Suppressor macrophage treated with lipopolysaccharide for 1 hour (primary cell): ENCODE measurements at places on chromosomes 2 and 18.

DNA sequence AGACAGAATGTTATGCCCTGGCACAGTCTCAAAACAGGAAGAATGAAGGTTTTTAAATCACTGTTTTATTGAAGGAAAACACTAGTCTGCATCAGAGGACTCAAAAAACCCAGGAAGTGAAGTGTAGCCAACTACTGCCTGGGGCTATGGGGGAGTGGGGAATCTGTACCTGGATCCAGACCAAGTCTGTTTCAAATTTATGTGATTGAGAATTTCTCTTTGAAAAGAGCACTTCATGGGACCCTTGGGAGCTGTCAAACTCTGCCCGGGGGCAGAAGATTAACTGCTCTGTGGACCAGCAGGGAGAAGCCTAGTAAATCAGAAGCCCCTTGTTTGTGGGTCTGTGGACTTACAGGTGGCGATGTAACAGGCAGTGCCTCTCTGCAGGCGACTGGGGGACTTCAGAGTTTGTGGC is 45.3 kb upstream of the TANC1 start:
- no peak for DNase-seq

DNA sequence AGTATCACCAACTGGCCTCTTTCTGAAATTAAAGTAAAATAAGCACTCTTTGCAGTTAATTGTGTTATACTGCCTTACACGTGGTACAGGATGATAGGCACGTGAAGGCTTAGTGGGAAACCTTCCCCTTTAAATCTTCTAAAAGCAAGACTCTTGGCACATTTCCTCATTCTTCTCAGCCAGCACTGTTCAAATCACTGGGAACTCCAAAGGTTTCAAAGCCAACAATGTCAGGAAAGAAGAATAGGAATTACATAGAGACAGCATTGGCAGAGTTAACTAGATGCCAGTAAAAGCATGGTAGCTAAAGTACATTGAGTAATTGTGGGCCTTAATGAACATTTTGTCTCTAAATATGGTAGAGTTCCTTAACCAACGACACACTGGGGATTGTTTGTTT is 96.4 kb downstream of the DTNA start:
- DNase-seq: no peak

DNA sequence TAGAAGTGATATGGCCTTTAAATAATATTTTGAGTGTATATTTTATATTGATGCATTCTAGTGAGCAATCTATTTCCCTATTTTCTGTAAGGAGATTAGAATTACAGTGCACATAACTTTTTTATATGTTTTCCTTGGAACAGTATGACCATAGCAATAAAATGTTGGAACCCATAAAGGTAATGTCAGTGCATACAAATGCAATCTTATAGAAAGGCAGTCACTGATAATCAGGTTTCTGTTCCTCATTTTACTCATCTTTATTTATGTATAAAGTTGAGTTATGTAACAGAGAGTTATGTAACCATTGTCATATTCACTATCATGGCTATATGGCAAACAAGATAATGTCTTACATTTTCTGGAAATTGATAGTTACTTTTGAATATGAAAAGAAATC is 179.9 kb upstream of the NETO1 start:
- no peak for DNase-seq

DNA sequence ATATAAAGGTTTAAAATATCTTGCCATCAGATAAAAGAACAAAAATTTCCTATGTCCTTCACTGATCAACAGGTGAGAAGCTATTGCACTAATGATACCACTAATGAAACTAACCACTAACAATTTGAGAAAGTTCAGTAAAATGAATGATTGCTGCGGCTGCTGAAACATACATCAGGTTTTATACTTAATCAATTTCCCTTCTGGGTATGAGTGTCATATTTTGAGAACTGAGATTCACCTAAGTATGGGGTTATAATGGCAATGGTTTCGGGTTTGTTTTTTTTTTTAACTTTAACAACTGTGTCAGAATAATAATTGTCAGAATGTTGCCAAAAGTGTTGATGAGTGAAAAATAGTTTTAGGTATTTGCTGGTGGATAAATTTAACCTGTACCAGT is 151.3 kb upstream of the SLC39A10 start:
- no peak for DNase-seq

DNA sequence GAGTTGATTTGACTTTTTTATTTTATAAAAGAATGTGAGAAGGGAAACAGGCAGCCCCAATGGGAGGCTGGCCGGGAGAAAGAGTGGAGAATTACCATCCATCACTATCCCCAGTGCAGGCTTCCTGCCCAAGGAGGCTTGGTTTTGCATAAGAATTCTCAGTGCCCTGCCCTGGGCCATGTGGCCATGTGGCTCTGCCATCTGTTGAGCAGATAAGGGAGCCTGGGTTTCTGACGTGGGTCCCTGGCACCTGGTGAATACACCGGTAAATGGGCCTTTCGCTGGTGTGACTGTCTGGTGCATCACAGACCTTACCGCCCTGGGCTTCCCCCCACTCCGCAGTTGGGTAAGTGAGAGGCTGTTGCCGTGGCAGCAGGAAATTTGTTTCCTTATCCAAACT is 54.5 kb upstream of the TMEM163 start:
- no peak for DNase-seq

- no peak for DNase-seq
Observed at GRCh38 chr2:43604674-43605073, 8.8 kb upstream of the THADA start.

DNA sequence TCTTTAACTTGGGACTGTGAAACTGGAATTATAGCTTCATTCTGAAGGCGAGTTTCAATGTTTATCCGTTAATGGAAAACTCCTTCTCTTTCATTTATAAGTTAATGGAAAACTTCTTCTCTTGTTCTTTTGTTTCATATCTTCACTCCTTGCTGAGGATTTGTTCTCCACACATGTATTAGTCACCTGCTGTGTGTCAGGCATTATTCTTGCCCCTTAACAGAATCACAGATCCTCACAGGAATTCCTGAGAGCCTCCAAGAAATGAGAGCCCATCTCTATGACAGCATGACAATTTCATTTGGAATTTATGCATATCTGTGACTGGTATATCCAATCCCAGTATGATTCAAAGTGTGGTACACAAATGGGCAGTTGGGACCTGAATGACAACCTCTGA is 545.8 kb downstream of the BCL11A start:
- no peak for DNase-seq

- peak; percentile 52 for DNase-seq
Observed at GRCh38 chr18:42028247-42028832, 73.3 kb downstream of the PIK3C3 start.

- no peak for DNase-seq
Observed at GRCh38 chr2:73250872-73251846, 17.1 kb downstream of the CCT7 start.

DNA sequence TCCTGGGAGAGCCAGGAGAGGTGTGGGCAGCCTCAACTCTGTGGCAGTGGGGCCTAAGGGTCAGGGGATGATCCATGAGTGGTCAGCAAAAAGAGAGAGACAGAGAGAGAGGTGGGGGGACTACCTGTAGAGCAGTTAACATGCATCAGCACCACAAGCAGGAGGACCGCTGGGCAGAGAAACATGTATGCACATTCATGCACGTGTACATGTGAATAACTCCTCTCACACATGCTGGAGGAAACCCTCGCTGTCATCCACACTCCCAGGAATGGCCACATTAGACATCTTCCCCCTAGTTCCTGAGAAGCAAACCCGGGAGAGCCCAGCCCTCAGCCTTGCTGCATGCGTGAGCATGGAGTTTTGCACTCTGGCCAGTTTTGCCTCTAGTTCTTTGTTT is 166.1 kb downstream of the SMAD7 start:
- DNase-seq: peak; percentile 60

DNA sequence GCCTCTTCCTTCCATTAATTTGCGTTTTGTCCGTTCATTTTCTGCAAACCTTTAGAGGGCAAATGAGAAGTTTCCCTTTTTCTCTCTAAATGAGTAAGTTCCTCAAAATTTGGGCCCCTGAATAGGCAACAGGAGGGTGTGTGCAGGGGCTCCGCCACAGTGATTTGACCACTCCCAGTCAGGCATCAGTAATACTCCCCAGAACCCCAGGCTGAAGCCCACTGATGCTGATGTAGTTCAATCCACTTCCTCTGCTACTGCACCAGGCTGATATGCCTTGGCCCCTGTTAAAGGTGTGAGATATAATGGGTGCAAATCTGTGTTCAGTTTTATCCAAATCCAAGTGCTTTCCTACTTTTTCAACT is 1150.0 kb downstream of the RPIA start:
- no peak for DNase-seq

DNA sequence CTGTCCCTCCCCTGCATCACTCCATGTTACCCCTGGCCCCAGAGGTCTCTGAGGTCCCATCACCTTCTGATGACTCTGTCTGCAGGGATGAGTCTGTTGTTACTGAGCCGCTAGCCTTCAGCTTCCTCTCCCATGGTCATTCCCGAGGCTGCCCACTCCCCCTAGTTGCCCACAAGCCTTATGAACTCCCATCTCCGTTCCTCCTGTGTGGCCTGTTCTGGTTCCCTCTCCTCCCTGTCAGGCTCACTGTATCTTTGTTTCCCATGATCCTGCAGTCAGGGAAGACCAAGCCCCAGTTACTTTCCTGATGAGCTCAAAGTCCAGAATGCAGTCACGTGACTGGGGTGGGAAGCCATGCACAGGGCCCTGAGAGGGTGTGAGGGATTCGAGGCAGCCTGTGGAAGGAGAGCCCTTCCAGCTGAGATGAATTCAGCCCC is 39.5 kb downstream of the INPP4A start:
- no peak for DNase-seq
